ENCODE measurements at places on chromosomes 2 and 18.

GRCh38 chr2:70641263-70641784 is 87.7 kb upstream of the TGFA start:
- no peak for DNase-seq

- DNase-seq: no peak
Measured at GRCh38 chr18:58229162-58229561, 185.1 kb downstream of the NEDD4L start.

- no peak for DNase-seq
Measured at GRCh38 chr2:102032368-102033030, 40.7 kb downstream of the IL1R2 start.

DNA sequence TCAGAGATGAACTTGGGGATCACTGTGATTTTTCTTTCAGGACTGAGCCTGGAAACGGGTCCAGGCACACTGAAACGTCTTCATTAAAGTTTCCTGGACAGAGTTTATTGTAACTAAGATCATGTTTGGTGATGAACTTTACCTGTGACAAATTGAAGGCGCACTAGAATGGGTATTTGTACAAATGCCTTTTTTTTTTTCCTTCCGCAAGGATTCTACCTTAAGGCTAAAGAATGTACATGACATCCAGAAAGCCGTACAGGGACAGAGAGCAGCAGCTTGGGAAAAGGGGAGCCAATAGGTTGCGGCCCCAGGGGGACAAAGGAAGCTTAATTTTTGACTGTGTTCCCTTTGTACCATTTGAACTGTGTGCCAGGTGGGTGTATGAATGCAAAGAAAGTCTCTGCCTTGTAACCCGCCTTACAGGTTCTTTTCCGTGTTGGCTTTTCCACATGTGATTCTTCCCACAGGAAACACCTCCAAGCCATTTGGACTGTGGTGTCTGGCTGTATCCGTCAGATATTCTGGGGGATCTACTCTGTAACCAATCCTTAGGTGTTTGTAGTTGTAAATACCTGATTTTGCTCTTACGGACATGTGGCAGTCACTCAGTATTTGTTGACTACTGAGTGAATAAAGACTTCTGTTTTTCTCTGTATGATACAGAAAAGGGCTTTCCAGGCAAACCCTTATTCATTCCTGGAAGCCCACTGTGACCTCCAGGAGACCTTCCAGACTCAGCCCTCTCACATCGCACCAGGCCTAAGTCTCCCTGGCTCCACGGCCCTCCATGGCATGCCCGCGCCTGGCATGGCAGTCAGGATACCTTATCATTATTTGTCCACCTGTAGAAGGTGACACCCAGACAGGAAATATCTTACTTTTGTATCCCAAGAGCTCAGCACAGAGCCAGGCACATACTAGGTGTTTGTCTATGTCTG is 1.1 kb downstream of the LRRFIP1 start:
- DNase-seq: no peak

- no peak for DNase-seq
Measured at GRCh38 chr2:74578408-74578807, 23.9 kb downstream of the DOK1 start.

GRCh38 chr2:219969508-219969907 is 342.1 kb downstream of the SLC4A3 start:
- DNase-seq: no peak

DNA sequence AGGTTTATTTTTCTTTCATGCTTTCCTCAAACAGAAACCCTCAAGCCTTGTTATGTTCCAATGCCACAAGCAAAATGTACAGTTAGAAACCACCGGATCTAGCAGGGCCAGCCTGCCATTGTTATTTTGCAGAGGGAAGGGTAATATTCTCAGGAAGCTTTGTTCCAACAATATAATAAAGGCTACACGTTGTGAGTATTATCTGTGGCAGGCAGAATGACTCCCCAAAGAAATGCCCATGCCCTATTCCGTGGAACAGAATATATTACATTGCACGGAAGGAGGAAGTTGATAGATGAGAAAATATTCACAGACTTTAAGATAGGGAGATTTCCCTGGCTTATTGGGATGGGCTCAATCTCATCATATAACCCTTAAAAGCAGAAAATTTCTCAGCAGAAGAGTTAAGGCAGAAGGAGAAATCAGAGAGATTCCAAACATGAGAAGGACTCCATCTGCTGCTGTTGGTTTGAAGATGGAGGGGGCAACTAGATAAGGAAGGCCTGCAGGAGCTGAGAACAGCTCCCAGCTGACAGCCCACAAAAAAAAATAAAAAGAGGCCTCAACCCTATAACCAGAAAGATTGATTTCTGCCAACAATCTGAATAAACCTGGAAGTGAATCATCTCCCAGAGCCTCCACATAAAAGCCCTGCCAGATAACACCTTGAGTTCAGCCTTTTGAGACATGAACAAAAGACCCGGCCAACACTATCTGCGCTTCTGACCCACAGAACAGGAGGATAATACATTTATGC is 466.6 kb downstream of the LPIN1 start:
- no peak for DNase-seq

DNA sequence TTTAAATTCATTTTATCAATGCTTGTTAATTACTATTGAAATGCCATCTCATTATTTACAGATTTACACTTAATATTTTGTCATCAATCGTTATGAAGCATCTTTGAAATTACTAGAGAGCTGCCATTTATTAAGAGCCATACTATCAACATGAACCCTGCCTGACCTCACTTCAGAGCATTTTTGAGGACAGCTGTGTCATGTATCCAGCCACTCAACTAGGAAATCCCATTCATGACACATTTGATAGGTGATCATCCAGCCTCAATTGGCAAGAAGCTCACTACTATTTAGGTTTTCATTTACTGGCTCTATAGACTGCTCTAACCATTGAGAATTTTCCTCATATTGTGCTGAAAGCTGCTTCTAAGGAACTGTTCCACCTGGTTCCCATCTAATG is 40.6 kb upstream of the TLK1 start:
- no peak for DNase-seq

- DNase-seq: no peak
Measured at GRCh38 chr2:78592491-78592890, 433.0 kb upstream of the REG3G start.

DNA sequence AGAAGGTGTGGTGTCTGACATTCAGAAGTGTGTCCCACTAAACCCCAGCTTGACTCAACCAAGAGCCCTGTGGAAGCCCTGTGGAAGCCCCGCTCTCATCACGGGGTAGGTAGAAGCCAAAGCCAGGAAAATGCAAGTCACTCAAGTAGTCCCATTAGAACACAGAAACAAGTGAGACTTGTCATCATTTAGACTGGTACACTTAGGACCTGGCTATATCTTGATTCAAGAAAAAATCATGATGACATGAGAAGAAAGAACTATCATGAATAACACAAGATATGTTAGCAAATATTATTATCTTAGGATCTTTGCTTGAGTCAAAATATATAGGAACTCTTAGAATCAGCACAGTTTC is 28.2 kb upstream of the SULT1C4 start:
- no peak for DNase-seq

DNA sequence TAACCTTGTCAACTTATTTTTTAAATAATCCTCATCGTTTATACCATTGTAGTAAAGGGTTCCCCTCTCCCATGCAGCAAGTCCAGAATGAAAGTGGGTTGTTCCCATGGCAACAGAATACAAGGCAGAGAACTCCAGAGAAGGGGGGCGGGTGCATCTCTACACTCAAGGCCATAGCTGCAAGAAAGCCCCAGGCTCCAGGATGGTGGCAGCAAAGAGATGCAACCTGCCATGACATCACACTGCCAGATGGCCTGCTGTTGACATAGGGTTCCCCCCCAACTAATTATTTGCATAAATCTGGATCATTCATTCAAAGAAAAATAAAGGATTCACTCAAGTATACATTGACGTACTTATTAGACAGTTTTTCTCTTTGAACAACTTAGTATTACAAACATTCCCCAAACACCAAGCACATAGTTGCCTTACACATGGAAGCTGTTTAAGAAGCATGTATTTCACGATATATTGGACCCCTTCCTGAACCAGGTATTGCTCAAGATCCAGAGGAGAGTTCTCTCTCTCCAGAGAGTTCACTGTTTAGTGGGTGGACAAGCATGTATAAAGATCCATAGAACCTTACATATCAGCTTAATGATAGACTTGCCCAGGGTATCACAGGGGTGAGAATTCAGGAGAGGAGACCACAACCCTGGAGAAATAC is 87.4 kb upstream of the KLF7 start:
- no peak for DNase-seq

DNA sequence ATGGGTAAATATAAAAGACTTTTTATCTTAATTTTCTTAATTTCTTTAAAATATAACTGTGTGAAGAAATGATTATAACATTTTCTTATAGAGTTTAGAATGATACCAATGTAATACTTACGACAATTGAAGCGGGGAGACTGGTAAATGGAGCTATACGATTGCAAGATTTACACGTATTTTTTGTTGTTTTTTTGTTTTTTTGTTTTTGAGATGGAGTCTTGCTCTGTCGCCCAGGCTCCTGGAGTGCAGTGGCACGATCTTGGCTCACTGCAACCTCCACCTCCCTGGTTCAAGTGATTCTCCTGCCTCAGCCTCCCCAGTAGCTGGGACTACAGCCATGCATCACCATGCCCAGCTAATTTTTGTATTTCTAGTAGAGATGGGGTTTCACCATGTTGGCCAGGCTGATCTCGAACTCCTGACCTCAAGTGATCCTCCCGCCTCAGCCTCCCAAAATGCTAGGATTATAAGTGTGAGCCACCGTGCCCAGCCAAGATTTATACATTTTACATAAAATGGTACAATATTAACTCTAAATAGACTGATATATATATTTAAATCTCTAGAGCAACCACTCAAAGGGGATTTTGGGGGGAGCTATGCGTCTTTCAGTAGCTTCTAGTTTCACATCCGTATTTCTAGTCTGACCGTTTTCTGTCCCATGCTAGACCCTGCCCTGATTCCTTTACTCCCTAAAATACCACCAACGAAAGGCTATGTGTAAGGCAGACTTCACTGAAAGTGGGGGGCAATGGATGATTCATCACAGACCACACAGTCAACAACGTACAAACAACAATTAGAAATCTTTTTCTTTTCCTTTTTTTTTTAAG is 28.2 kb upstream of the ATG16L1 start:
- DNase-seq: no peak

GRCh38 chr2:65416945-65417344 is 15.5 kb downstream of the SPRED2 start:
- DNase-seq: no peak

- DNase-seq: no peak
Measured at GRCh38 chr2:167406558-167406957, 518.3 kb downstream of the XIRP2 start.

DNA sequence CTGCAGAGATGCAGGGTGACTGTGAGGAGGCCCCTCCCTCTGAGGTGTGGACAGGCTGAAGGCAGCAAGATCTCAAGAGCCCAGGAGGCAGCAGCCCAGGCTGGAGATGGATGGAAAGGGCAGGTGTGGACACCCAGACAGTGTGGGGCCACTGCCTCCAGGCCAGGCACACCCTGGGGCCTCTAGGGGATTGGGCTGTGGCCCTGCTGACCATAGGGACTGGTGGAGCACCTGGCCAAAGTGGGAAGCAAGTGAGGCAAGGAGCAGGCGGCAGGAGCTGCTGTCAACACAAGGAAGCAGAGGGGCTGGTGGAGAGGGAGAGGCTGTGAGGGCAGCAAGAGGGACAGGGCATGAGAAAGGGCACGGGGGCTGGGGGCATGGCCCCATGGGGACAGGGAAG is 10.8 kb downstream of the SNED1 start:
- no peak for DNase-seq

DNA sequence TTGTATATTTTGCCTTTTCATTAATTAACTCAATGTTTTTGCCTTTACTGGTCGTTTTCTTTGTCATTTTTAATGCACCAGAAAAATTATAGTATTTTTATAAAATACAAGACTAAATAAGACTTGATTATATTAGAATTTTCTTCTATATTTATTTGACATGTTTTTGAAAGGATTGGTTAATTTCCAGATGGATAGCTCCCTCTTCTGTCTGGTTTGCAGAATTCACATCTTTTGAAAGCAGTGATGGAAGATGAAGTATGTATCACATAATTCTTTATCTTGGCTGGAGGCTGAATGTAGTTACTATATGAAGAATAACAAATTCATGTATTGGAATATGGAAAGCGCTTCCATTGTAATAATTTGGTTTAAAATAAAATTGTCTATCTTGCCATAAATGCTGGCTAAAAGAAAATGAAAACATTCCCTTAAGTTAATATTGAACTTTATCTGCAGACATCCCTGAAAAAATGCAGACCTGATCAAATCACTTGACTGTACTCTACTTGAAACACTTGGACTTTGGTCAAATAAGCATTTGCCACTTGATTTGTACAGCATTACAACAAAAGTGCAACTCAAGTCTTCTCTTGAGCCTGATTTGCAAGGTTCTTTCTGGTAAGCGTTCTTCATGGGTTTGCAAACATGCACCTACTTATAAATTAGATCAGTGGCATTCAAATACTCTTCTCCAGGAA is 86.3 kb upstream of the EFEMP1 start:
- no peak for DNase-seq

DNA sequence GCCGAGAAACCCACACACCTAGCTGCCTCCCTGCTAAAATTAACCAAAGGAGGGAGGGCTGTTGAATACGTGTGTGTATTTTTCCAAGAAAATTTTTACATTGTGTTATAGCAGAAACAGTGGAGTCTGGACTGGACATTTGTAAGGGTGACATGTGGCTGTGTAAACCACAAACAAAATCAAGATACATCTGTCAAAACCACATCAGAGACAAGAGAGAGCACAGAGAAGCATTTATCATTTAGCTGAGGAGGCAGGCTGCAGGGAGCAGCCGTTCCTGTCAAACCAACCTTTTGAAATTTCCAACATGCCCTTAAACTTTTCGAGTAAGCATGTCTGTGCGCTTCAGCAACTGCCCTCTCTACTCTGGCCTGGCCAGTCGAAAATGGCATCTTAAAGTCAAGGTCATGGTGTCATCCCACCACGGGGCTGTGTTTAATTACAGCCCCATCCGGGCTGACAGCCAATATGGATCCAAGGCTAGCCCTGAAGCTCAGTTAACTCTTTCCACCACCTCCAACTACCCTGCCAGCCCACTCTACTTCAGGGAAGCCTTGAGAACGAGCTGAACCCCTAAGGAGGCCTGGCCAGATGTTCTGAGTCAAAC is 8.4 kb downstream of the BCL11A start:
- no peak for DNase-seq

DNA sequence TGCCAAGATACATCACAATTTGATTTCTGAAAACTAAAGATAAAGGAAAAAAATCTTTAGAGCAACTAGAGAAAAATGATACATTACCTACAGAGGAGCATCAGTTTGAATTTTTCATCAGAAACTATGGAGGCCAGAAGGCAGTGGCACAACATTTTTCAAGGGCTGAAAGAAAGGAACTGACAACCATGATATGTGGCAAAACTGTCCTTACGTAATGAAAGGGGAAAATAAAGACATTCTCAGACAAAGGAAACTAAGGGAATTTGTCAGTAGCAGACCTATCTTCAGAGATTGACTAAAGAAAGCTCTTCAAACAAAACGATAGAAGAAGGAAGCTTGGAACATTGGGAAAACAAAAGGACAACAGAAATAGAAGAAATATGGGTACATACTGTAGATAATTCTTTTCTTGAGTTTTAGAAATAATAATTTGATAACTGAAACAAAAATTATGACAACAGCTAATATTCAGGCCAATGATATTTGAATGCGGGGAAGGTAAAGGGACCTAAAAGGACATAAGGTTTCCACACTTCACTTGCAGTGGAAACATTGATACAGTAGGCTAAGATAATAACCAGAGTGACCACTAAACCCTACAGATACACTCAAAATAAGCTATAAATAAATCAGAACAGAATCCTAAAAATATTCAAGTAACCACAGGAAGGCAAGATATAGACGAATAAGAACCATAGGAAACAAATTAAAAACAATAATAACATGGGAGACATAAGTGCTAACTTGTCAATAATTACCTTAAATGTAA is 70.0 kb upstream of the NPAS2 start:
- DNase-seq: no peak

GRCh38 chr2:71853858-71854257 is 293.8 kb downstream of the CYP26B1 start:
- no peak for DNase-seq
